ENCODE measurements at places on chromosomes 1 and 21. TPM values are rescaled to one million over a fixed set of nuclear protein-coding genes. Genes with fewer than 3 reads are reported as not detected.

The MRPL20 gene
- total RNA-seq: 90.9 TPM

The YBX1 gene
- total RNA-seq: 279 TPM

The EFNA3 gene
- 1.1 TPM for total RNA-seq

The RNF223 gene
- total RNA-seq: not detected

DNA sequence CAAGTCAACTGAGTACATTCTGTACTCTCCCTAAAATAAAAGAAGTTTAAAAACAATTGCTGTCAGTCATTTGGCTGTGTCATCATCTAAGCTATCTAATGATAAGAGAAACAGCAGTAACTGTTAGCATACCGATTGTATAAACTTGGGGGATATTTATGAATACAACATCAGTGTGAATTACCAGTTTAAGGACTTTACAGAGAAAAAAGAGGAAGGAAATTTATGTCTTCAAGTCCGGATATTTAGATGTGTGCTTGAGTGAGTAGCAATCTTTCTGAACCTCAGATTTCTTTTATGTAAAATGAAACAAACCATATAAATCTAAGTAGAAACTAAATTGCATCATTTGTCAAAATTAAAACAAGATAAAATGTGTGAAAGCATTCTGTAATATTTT is 1557.0 kb downstream of the MRPL39 start:
- DNase-seq: no peak
- H3K27me3 ChIP-seq: no peaks in the 10 kb centered on the region
- H3K36me3 ChIP-seq: no peaks in the 10 kb centered on the region
- H3K27ac ChIP-seq: no peak overlapping the region
- no peak overlapping the region for H3K4me3 ChIP-seq

- peak overlapping the region; percentile 91 for H3K27ac ChIP-seq
- H3K36me3 ChIP-seq: peaks cover 6% of the 10 kb centered on the region
- H3K4me3 ChIP-seq: no peak overlapping the region
Observed at GRCh38 chr1:92315766-92316599, 17.1 kb downstream of the RPAP2 start.

DNA sequence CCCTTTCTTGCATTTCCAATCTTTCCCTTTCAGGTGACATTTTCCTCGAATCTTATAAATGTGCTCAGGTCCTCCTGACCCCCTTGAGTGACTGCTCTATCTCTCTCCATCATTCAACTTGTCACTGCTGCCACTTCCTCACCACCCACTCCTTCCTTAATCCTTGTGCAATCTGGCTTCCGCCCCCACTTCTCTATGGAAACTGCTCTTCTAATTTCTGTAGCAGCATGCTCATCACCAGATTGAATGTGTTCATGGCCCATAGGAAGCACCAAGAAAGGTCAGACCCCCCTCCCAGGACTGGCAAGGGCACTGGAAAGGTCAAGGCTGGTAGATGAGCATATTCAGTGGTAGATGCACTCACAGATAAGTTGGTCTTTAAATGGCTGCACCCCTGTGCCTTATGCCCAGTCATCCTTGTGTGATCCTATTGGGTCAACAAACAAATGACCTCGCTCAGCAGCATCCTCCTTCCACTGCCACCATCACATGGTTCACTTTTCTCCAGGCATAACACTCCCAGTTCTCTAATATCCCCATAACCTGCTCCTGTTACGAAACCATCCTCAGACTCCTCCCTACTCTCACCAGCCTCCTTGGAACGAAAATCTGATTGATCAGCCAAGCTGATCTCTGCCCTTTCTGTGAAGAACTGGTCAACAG is 288.5 kb upstream of the POU3F1 start:
- H3K27me3 ChIP-seq: no peaks in the 10 kb centered on the region
- no peaks in the 10 kb centered on the region for H3K36me3 ChIP-seq
- DNase-seq: no peak
- H3K27ac ChIP-seq: no peak overlapping the region
- H3K4me1 ChIP-seq: no peaks in the 10 kb centered on the region
- H3K4me3 ChIP-seq: no peak overlapping the region

- H3K27me3 ChIP-seq: no peaks in the 10 kb centered on the region
- no peak overlapping the region for H3K27ac ChIP-seq
- H3K4me1 ChIP-seq: no peaks in the 10 kb centered on the region
Observed at GRCh38 chr1:119742202-119742601, 26.5 kb downstream of the HMGCS2 start.

GRCh38 chr1:241250465-241250864 is 106.5 kb downstream of the RGS7 start:
- no peak overlapping the region for H3K27ac ChIP-seq
- no peaks in the 10 kb centered on the region for H3K27me3 ChIP-seq
- H3K36me3 ChIP-seq: no peaks in the 10 kb centered on the region
- H3K4me1 ChIP-seq: no peaks in the 10 kb centered on the region
- H3K4me3 ChIP-seq: no peak overlapping the region

GRCh38 chr21:44365967-44366585 is 12.7 kb downstream of the TRPM2 start:
- no peak overlapping the region for H3K27ac ChIP-seq
- no peak overlapping the region for H3K4me3 ChIP-seq
- peaks cover 6% of the 10 kb centered on the region for H3K27me3 ChIP-seq
- H3K36me3 ChIP-seq: peaks cover 2% of the 10 kb centered on the region

- H3K4me1 ChIP-seq: no peaks in the 10 kb centered on the region
- no peak overlapping the region for H3K27ac ChIP-seq
- no peak for DNase-seq
- H3K27me3 ChIP-seq: no peaks in the 10 kb centered on the region
Observed at GRCh38 chr1:78420181-78420580, 70.6 kb upstream of the PTGFR start.

DNA sequence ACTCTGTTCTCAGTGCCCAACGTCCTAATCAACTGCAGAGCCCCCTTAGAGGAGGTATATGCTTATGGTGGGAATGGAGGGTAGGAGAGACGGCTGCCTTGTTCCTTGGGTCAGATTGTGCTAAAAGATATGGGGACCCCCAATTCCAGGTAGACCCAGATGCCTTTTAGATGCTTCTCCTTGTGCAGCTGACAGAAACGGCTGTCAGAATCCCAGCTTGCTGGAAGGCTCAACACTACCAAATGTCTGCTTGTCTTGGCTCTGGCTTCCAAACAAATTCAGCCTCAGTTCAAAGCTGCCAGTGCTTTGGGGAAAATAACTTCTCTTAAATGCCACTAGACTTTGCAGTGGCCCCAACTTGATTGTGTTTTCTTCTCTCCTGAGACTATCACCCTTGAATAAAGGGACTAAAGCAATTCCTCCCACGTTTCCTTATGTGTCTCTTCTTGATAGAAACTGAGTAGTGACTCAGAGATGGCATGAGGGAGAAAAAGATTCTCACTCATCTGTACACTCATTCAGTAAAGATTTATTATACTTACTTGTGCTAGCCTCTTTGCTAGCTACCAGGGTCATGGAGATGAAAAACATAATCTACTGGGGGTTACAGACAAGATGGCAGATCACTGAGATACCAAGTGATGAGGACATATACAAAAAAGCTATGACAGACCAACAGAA is 3.4 kb upstream of the RNF19B start:
- H3K4me1 ChIP-seq: peaks cover 15% of the 10 kb centered on the region
- H3K4me3 ChIP-seq: no peak overlapping the region
- H3K27me3 ChIP-seq: peaks cover 20% of the 10 kb centered on the region
- H3K36me3 ChIP-seq: no peaks in the 10 kb centered on the region
- DNase-seq: no peak

Data from natural killer cell (primary cell).